Jurkat, Clone E6-1 (cell line): ENCODE measurements at places on chromosomes 7 and 10.

- DNase-seq: no peak
Observed at GRCh38 chr10:16586358-16587138, 64.9 kb upstream of the C1QL3 start.

GRCh38 chr10:25747084-25747483 lies 186.9 kb upstream of the MYO3A start:
- no peak for DNase-seq

DNA sequence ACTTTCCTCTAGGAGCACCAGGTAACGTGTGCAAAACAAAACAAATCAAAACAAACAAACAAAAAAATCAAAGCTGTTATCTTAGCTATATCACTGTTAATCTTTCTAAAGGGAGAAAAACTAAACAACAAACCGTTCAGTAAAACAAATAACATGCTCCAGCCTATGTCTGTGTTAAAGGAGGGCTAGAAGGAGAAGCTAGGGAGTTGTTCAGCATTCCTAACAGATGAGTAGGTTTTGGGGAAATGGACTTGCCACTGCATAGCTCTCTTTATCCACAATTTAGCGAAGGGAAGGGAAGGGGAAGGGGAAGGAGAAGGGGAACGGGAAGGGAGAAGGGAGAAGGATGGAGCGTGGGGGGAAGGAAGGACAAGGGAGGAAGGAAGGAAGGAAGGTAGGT lies 134.2 kb upstream of the AKR1E2 start:
- no peak for DNase-seq

- DNase-seq: peak; percentile 21
Observed at GRCh38 chr7:81231301-81231838, 312.5 kb upstream of the SEMA3C start.

- no peak for DNase-seq
Observed at GRCh38 chr10:126331101-126331500, 57.2 kb downstream of the ADAM12 start.

DNA sequence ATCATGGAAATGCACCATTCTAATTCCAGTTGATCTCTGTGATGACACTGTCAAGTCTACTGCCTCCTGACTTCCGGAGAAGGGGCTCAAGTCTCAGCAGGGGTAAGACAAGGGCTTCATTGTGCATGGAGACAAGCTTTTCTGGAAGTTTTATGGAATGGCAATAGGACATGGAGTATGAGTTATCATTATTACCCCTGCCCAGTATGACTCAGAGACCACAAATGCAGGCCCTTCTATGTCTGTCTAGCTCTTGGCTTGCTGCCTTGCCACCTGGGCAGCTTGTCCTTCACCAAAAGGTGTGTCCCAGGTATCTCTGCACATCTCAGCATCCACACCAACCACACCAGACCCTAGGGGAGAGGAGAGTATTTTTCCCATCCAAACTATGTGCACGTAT lies 34.9 kb upstream of the KIAA1217 start:
- no peak for DNase-seq

DNA sequence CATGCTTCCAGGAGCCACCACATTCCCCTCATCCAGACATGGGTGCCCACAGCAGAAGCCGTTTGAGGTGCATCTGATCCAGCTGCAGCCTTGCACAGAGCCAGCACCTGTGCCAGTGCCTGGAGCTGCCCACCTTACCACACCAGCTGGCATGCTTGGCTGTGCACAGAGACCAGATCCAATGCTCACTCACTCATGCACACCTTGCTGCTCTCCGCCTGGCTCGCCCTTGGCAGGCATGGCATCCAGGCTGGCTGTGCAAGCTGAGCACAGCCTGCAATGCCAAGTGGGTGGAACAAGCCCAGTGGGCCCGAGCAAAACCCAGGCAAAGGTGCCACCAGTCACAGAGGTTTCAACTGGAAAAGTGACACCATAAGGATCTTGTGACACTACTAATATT lies 66.9 kb upstream of the SEMA3A start:
- DNase-seq: no peak

DNA sequence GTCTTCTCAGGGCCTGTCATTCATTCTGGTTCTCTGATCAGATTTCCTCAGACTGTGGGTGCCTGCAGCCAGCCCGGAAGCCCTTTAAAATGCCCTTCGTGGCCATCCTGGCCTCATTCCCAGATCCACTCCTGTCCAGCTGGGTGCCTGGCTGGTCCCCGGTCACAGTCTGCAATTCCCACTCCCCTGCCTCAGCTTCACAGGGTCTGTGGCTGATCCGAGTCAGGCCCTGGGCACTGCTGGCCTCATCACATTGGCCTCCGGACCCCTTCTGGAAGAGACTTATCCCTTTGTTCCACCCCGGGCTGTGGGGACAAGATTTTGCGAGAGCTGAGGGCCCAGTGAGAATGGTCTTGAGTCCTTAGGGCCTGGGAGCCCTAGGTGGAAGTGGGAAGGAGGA lies 12.1 kb downstream of the DOCK1 start:
- DNase-seq: no peak

GRCh38 chr10:42943025-42943818 lies 133.6 kb upstream of the RET start:
- no peak for DNase-seq

- no peak for DNase-seq
Observed at GRCh38 chr7:98119256-98119918, 12.7 kb downstream of the LMTK2 start.
